ENCODE measurements at places on chromosomes 16 and 17.

DNA sequence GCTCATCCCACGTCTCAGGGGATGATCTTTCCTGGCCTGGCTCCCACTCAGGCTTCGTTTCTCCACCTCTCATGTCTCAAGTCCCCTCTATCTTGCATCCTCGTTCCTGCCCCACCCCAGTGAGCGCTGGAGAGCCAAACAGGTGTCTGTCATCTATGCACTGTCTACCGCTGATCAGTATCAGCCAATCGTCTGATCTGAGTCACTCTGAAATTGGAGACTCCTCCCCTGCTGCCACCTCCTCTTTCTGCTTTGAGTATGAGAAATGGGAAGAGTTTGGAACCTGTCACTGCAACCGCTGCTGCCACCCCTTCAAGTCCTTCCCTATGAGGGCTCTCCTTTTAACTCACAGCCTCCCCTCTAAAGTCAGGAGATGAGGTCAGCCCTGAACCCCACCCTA, 28.0 kb downstream of the FZD2 start:
- no peak for DNase-seq

GRCh38 chr16:28839004-28839639, 7.0 kb downstream of the TUFM start:
- DNase-seq, result no peak

GRCh38 chr17:80913928-80914821, 77.5 kb upstream of the CHMP6 start:
- DNase-seq, result no peak

- no peak for DNase-seq
Measured at GRCh38 chr17:9645851-9646545, 681 bp downstream of the USP43 start.

DNA sequence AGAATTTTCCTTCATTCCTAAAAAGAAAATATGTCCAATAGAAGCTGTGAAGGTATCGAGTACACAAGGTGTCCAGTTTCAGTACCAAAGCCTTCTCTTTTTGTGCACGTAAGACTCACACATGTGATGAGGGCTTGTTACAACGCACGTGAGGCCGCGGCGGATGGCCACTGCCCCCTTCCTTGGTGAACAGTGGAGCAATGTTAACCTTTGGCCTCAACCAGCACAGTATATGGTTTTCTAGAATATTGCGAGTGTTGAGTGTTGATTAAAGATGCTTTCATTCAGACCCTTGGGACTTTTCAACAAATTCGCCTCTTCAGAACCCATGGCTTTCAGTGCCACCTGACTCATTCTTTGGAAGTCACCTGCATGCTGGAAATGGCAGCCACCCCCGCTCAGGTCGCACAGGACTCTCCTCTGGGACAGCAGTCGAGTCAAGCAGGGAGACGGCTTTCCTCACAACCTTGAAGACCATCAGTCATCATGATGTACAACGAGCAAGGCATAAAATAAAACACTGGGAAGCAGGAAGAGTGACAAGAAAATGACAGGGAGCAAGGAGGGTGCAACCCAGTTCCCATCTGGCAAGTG, 14.5 kb downstream of the MAP1LC3B start:
- DNase-seq, result no peak

- DNase-seq, result no peak
Measured at GRCh38 chr16:69243479-69243878, 56.5 kb downstream of the SNTB2 start.

DNA sequence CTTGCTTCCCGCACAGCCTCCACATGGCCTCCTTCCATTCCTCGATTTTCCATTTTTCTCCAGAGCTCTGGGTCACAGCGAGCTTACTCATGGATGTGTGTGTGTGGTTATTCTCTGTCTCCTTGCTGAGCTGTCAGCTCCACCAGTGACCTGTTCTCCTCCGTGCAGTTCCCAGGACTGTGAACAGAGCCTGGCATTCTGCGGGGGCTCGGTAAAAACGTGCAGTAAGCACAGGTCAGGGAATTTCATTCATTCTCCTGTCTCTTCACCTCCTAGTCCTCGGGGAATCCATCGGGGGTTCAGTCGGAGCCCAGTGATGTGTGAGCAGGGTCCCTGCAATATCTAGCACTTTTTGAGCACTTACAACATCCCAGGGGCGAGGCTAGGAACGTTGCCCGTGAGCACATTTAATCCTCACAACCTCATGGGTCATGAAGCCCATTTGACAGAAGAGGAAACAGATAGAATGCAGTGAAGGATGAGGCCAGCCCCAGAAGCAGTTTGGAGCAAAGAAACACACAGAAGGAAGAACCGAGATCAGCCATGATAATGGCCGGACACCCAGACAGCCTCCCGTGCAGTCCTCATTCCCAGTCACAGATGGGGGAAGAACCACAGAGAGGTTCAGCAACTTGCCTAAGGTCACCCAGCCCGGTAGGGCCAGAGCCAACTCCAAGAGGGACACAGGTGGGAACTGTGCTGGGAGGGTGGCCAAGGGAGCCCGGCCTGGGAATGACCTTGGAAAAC, 183.2 kb upstream of the GSE1 start:
- no peak for DNase-seq

DNA sequence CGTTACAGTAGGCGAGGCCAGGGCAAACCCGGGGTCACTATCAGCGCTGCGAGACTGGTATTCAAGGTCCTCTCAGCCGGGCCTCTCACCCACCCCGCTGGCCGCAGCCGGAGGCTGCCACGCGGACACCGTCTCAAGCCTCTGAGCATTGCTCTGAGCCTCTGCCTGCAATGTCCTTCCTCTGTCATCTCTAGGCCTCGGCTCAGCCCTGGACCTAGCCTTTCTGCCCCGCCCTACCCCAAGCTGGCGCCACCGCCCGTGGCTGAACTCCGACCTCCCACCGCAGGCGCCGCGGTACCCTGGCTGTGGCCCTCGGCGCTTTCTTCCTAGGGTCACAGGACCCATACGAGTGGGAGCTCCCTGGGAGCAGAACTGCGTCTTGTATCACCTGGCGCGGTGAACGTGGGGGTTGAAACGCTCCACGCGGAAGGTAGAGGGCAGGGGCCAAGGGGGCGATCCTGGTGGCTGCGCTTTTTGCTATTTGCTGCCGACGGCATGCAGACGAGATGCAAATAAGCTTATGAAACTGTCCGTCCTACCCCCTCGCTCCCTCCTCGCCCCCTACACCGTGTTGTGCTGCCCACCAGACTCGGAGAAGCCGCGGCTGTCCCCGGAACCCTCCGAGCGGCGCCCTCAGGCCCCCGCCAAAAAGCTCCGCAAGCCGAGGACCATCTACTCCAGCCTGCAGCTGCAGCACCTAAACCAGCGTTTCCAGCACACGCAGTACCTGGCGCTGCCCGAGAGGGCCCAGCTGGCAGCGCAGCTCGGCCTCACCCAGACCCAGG, 3.7 kb downstream of the DLX4 start:
- DNase-seq, result no peak

GRCh38 chr17:10197362-10197720, 1.1 kb downstream of the GAS7 start:
- DNase-seq, result no peak

DNA sequence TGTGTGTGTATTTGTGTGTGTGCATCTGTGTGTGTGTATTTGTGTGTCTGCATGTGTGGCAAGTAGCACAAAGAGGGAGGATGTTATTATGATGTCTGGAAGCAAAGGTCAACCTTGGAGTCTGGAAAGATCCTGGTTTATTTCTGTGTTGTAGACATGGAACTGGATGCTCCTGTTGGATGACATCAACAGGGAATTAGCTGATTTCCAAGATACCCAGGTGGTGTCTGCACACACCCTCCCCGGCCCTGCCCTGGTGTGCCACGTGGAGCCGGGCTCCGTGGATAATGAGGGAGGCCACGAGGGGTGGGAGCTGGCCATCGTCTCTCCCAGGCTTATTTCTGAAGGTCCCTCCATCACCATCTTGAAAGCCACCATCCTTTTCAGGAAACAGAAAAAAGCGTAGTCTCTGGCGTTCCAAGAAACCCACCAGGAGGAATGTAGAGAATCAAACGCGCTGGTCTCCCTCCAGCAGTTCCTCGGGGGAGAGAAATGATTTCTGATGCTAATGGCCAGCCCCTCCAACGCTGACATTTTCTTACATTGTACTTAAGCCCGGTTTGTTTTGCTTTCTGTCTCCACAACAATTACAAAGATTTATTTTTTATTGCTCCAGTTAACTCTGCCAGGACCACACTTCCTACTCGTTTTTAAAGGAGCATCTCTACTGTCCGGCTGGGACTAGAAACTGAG, 93.3 kb downstream of the FOXL1 start:
- no peak for DNase-seq

GRCh38 chr16:56625140-56625942, at the start of gene MT1E:
TSS of gene MT1E (plus strand) at chr16:56625781. CDS start at chr16:56625852, 71 bp downstream.
- DNase-seq, result no peak

DNA sequence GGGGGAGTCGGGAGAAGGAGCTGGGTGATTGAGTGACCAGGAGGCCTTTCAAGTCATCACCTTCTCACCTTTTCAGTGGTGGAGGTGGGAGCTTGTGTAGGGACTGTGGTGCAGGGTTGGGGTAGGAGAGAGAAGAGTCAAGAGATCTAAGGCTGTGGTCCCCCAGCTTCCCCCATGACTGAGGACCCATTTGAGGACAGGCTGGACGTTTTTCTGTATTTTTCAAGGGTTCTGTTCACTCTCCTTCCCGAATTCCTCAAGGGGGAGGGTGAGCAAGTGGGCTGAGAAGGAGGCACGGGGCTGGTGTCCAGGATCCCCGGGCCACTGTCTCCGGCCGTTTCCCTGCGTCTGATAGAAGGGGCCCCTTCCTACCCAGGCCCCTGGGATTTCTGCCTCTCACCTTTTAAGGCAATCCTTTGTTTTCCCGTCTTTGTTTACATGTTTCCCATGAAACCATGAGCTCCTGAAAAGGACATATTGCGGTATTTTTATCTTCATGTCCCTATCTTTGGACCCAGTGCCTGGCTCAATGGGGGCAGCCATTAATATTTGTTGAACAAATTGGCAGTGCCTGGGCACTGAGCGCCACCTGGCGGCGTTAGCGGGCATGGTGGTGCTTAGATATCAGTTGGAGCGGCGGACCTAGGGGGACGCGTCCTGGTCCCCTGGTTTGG, 9.2 kb upstream of the CD300A start:
- DNase-seq, result no peak

DNA sequence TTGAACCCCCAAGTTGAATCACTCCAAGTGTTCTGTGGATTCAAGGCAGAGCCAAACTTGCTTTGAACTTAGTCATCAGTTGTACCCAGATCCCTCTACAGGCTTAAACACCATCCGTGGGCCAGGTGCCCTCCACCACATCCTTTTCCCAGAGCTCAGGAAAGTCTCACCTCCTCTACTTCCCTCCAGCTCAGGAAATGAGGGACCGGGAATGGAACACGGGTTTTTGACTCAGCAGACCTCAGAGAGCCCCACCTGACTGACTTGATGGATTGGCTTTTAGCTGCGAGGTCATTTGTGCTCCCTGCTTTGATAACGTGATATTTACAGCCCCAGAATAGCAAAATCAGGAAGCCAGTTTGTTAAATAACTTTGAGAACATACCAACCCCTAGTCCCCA, 20.1 kb downstream of the GID4 start:
- no peak for DNase-seq

DNA sequence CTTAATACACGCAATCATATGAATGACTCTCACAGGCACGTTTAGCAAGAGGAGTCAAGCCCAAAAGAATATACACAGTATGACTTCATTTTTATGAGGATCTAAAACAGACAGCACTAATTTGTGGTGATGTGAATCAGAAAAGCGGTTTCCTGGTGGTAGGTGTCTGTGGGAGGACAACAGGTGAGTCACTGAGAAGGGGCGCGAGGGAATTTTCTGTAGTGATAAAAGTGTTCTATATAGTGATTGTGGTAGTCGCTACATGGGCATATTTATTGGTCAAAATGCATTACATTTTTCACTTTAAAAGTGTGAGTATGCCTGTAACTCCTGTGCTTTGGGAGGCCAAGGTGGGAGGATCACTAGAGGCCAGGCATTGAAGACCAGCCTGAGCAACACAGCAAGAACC, 7.6 kb upstream of the TNRC6A start:
- DNase-seq, result no peak

DNA sequence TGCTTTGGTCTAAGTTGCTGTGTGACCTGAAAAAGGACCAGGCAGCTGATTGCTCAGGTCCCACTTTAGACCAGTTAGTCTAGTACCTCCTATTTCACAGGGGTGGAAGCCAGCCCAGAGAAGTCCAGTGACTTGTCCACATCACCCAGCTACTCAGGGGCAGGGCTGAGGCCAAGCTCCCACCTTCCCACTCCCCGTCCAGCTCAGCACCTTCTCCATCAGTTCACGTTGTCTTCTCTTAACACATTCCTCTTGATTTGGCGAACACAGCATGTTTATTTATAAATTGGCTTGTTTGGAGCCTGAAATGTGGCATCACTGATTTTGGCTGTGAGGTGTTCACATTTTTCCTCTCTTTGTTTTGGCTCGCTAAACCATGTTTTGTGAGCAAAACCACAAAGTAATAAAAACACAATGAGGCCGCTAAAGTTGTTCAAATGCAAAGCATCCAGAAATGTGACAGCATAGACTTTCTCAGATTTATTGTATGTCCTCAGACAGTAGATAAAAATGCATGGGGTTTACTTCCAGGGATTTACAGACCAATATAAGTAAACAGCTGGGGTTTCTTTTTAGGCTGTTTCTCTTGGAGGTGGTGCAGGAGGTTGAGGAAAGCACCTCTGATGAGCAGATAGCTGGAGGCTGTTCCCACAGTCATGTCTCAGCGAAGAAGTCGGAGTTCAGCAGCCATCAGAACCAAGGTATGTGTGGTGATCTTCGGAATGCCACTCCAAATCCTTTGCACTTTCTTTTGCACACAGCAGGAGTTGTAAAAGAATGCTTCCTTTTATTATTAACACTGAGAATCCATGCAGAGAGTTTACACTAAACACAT, 88.4 kb downstream of the PLXDC1 start:
- no peak for DNase-seq

- DNase-seq, result no peak
Measured at GRCh38 chr16:65681406-65681805, 559.5 kb upstream of the CDH11 start.

- no peak for DNase-seq
Measured at GRCh38 chr17:66834919-66835454, at the start of gene CACNG5. TSS of gene CACNG5 (plus strand) at chr17:66835117. CDS start at chr17:66877333, 42,216 bp downstream.

GRCh38 chr16:83717814-83718213, 90.0 kb upstream of the HSBP1 start:
- no peak for DNase-seq

DNA sequence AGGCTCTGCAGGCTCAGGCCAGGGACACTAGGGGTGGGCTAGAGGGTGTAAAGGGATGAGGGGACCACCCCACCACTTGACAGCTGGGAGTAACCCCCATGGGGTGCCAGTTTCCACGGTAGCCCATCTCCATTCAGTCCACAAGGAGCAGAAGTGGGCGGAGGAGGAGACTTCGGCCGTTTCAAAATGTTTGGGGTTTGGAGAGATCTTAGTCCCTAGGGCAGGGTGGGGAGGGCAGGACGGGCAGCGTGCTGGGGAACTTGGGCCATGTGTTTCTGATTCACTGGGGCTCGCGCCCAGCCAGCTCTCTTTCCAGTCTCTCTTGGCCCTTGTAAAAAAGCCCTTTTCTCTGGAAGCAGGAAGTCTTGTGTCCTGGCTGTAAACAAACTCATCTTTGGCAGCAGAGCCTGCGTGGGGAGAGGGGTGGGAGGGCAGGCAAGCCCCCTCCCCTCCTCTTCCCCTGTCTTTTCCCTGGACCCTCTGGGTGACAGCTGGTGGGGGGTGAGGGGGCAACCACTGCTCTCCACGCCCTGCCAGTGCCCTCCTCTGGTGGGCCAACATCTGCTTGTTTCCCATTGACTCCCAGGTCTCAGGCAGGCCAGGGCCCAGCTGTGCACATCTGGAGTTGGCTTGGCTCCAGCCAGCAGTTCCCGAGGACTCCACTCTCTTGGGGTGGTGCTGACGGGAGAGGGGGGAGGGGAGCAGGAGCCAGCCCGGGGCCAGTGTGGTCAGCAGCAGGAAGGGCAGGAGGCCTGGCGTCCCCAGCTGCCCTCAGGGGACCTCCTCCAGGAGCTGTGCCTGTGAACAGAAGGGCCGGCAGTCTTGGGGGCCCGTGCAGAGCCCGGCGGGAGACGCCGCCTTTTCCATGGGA, 8.1 kb downstream of the CYGB start:
- no peak for DNase-seq

All from kidney epithelial cell (primary cell).